ENCODE measurements at places on chromosomes 2 and 18. TPM values are rescaled to one million over a fixed set of nuclear protein-coding genes. Genes with fewer than 3 reads are reported as not detected.

DNA sequence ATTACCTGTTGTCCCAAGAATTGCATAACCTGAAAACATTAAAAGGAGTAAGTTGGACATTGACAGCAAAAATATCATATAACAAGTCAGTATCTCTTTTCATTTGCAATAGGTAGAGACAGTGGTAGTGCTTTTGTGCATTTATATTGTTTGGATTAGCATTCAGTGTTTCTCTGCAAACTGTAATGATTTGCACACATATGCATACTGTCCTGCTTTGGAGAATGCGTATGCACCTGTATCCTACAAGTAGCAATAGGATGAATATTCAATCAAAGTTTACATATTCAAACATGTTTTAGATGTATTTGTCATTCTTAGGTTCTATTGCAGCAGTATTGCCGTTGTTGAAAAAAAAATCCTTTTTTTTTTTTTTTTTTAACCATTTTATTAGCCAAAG lies 201.9 kb downstream of the ZNF407 start:
- no peak for DNase-seq

DNA sequence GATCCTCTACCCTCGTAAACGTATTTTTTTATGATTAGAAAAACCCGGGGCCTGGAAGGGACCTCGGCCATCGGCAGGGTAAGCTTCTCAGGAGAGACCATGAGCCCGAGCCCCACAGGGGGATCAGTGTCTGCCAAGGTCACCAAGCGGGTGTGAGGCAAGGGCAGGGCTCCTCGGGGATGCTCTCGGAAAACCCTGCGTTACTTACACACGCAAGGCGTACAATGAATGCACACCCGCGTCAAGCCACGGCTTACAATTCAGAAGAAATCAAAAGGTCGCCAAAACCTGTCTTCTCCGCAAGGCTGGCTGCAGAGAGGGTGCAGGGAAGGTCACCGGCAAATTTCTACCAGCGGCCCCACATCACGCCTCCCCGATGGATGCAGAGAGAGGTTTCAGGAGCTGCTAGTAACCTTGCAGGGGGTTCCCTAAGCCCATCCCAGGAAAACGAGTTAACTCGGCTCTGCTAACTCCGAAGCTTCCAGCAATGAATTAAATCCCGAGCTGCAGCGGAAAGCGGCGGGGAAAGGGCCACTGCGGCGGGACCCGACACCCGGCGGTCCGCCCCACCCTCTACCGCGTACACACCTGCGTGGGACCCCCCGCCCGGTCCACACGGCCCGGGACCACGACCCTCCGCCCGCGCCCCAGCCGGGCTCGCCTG lies 638 bp downstream of the ST3GAL5 start:
- no peak for DNase-seq

- no peak for DNase-seq
Measured at GRCh38 chr2:129276978-129277584, 702.4 kb upstream of the RAB6C start.

DNA sequence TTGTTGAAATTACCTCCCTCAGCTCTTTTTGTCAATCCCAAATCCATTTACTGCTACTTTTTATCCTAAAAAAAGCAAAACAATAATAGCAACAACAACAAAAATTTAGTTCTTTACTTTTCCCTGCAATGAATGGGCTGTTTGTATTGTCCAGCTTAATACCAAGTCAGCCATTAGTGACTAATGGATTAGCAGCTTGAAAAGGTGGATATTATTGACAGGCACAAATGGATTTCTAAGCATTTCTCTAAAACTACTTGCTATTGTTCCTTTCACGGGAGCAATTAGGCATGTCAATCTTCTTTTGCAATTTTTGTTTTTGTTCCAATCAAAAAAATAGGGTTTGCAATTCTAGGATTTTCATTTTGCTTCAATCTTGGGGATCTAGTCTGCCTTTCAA lies 32.1 kb upstream of the SPAG16 start:
- peak; percentile 31 for DNase-seq

DNA sequence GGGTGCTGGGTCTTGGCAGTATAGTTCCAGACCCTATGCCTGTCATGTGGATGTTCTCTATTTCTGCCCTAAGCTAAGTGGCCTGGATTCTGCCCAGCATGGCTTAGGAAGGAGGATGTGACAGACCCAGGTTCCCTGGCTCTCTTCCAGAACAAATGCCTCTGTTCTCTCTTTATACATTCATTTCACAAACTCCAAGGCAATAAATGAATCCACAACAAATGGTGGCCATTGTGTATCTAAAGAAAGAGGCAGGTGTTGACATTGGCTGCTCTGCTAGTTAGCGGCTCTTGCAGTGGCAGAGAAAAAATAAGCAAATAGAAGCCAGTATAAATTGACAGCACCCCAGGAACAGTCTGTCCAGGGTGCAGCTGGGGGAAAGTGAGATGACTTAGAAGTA lies 298.6 kb downstream of the SUCLG1 start:
- DNase-seq: no peak

- no peak for DNase-seq
Measured at GRCh38 chr2:152695763-152696162, 21.5 kb downstream of the PRPF40A start.

DNA sequence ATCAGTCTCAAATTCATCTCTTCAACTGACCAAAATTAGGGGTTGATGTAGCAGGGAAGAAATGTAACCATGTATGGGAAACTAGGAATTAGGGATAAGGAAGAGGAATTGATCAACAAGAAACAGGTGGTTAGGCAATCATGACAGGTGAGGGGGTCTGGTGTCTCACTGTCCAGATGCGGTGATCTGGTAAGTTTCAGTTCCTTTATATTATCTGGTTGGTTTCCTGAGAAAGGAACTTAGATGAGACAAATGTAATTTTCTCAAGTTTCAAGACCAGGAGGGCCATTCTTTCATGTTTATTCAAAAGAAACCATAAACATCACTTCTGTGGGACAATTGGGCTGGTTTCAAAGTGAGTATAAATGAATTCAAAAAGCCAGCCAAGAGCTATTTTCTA lies 306.2 kb upstream of the KCNJ3 start:
- no peak for DNase-seq

The SLC14A1 gene
- total RNA-seq: 0.17 TPM

The TM4SF20 gene
- total RNA-seq: not detected

The CTDSP1 gene
- total RNA-seq: 23.4 TPM

The AQP12B gene
- total RNA-seq: not detected

The AOX1 gene
- 8.0 TPM for total RNA-seq

The GPR75 gene
- 2.8 TPM for total RNA-seq

The ADCYAP1 gene
- total RNA-seq: not detected

Data from renal cortical epithelial cell (primary cell).